ENCODE measurements at places on chromosomes 1 and 21.

- DNase-seq, result no peak
These were observed 89.1 kb downstream of the BCAR3 start for GRCh38 chr1:93592551-93592949.

DNA sequence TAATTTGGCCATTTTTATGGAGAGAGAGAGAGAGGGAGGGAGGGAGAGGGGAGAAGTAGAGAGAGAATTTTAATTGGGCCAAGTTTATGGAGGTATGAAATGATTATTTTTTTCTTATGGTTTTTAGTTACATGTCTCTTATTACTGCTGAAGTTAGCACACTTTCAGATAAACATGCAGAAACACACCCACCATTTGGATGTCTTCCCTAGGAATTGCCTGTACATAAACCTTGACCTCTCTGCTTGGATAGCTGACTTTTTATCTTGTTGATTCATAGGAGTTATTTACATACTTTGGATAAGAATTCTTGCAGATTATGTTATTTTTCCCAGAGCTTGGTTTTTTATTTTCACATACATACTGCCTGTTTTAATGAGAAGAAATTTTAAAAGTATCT is 310.2 kb upstream of the ADAMTS5 start:
- no peak for DNase-seq

DNA sequence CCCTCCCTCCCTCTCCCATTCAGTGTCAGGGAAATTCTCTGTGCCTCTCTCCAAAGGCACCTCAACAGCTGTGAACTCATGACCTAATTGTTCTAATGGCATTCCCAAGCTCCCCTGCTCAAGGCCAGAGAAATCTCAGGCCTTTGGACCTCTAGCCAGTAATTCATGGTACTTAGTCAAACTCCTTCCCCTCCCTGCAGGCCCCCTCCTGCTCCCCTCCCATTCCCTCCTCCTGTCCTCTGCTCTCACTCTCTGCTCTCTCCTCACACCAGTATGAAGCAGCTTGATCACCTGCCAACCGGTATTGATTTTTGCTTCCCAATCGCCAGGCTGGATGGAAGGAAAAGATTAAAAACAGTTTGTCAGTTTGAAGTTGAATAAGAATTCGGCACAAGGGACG is 370.5 kb upstream of the PBX1 start:
- DNase-seq, result no peak

DNA sequence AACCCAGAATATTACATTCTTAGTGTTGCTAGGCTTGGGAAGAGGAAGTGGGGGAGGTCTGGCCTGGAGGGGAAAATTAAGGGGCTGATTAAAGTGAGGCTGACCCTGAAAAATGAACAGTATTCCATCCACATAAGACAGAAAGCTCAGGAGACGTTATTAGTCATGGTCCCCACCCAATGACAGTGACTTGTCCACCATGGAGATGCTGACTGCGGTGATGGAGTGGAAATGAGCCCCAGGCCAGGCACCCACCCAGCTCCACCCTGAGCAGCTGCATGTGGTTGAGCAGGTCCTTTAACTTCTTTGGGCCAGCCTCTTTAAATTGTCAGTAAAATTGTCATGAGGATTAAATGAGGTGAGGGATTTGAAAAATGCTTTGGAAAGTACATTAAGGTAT is 1.4 kb upstream of the SPRR4 start:
- DNase-seq, result no peak

GRCh38 chr1:62184336-62184735 is 10.3 kb upstream of the L1TD1 start:
- no peak for DNase-seq

DNA sequence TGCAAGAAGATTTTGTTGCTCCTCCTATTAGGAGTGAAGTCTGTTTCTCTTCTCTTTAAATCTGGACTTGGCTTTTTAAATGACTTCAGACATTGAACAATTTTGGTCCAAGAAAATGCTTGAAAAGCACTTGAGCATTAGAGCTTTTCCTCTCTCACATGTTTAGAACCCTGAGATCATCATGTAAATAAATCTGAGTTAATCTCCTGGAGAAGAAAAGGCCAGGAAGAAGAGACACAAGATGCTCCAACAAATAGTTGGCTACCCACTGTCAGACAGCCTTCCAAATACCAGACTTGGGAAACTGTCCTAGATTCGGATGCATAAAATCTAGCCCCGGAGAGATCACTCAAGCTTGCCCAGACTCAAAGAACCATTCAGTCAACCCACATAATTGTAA is 1353.1 kb upstream of the ADGRL4 start:
- DNase-seq, result no peak

GRCh38 chr1:47656719-47657685 is 219.2 kb downstream of the FOXD2 start:
- DNase-seq, result peak; percentile 24

GRCh38 chr1:204572923-204573922 is 57.0 kb downstream of the MDM4 start:
- DNase-seq, result no peak

DNA sequence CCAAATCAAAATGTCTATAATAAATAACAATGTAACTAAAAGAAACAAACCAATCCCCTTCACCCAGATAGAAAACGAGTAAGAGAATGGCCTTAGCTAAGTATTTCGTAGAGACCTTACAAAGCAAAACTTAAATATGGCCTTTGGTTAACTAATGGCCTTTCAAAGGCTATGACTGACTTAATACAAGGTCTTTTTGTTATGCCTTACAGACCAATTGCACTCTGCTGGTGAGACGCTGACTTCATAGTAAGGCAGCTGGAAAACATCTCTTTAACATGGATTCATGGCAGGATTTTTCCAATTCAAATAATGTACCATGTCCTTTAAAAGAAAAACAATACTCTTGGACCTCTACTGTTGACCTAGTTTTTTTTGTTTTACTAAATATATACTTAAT is 15.8 kb upstream of the TBCE start:
- no peak for DNase-seq

DNA sequence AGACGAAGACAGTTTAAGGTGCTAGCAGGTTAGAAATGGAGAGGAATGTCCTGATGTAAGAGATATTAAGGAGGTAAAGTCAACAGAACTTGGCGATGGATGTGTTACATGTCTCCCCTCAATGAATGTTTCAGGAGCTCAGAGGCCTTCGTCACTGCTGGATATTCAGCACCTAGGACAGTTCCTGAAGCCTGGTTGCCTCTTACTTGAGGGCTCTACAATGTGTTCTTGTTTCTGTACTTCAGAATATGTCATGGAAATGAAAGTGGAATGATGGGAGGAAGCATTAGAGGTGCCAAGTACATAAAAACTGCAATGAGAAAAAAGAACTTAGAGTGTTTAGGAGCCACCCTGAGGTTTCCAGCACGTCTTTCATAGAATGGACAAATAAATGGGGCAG is 17.7 kb downstream of the TNR start:
- DNase-seq, result no peak

DNA sequence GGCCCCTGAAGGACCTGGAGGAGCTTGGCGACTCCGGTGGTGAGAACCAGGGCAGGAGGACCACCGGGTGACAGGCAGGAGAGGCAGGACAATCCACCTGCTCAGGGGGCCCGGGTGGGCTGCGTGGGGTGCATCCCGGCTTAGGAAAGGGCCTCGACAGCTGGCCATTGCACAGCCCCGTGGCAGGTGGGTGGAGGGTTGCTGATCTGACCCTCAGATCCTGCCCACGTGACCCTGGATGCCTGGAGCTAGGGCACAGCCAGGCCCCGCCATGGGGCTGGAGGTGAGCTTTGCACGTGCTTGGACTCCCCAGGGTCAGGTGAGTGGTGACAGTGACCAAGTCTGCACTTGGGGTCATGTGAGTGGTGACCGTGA is 35.5 kb upstream of the SLC19A1 start:
- peak; percentile 6 for DNase-seq

- no peak for DNase-seq
These were observed 10.4 kb upstream of the TSPAN2 start for GRCh38 chr1:115099693-115100050.

GRCh38 chr1:10431070-10431730 is 967 bp downstream of the CENPS start:
- DNase-seq, result no peak

DNA sequence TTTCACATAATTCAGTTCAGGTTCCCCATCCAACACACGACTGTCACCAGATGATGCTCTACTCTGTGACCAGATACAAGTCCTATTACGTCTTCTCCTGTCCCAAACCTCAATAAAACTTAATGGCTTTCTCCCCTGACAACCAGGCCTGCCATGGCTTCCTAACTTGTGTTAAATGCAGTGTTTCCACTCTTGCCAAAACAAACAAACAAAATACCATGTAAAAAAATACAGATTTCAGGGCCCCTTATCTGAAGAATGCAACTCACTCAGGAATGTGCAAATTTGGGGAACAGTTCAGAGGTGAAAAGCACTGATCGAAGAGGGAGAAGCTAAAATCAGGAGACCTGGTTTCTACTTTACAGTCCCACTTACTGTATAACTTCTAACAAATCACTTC is 863 bp upstream of the NUF2 start:
- DNase-seq, result no peak

- no peak for DNase-seq
These were observed 17.6 kb downstream of the CRB1 start for GRCh38 chr1:197285526-197286205.

GRCh38 chr1:184836934-184837895 is 82.6 kb upstream of the EDEM3 start:
- no peak for DNase-seq

DNA sequence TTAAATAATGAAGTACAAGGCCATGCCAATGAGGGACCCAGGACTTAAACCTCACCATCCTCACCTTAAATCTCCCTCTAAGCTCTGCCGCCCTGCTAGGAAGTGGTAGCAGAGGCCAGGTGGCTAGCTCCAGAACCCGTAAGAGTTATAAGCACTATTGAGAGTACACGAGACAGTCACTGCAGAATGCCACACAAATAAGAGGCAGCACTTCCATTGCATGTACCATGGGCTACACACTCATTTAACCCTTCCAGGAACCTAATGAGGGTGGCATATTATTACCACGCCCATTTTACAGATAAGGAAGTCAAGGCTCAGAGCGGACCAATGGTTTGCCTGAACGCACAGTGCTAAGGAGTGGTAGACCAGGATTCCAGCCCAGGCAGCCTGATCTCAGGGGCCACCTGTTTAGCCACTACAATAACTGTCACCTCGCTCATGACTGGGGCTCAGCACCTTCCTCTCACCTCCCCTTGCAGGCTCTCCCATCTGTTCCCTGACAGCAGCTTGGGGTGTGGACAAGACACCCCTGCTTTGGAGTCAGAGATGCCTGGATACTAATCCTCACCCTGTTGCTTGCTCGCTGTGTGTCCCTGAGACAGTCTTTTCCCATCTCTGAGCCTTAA is 54.8 kb upstream of the ID3 start:
- no peak for DNase-seq

GRCh38 chr1:175043824-175044223 is 20.6 kb upstream of the MRPS14 start:
- DNase-seq, result no peak

GRCh38 chr1:183030053-183030452 is 6.8 kb downstream of the LAMC1 start:
- DNase-seq, result no peak

GRCh38 chr1:59986516-59987310 is 60.1 kb upstream of the CYP2J2 start:
- DNase-seq, result no peak

GRCh38 chr1:241166625-241167024 is 190.4 kb downstream of the RGS7 start:
- DNase-seq, result no peak

Data from left ventricle myocardium inferior (tissue), 1 donor.